Activated CD8-positive, alpha-beta memory T cell treated with anti-CD3 and anti-CD28 coated beads, Interleukin-2, amount 10 ng/mL, durations not matched to agents 7 days and 5 days (primary cell): ENCODE measurements at places on chromosomes 7 and 10. TPM values are rescaled to one million over a fixed set of nuclear protein-coding genes. Genes with fewer than 3 reads are reported as not detected.

Gene FAM237B
- not detected for total RNA-seq

Gene PLEKHS1
- 0.07 TPM for total RNA-seq

Gene CYP2C19
- total RNA-seq: not detected

Gene TMEM26
- not detected for total RNA-seq

Gene TEX36
- not detected for total RNA-seq

Gene GIMAP2
- 60.3 TPM for total RNA-seq

Gene FKBP6
- not detected for total RNA-seq

Gene STRIP2
- total RNA-seq: 19.0 TPM

Gene DPYSL4
- total RNA-seq: 1.5 TPM

Gene TSPAN12
- total RNA-seq: not detected

Gene ABCB1
- total RNA-seq: 15.7 TPM

Gene ADCY1
- total RNA-seq: 1.3 TPM

Gene PNLIP
- total RNA-seq: not detected

Gene TBXAS1
- 1.7 TPM for total RNA-seq

Gene CFAP69
- 0.42 TPM for total RNA-seq

Gene CHST15
- 0.09 TPM for total RNA-seq

Gene LRRN3
- 82.3 TPM for total RNA-seq

Gene AZGP1
- total RNA-seq: not detected

Gene SORCS3
- total RNA-seq: not detected

Gene SUGCT
- total RNA-seq: 0.61 TPM

Gene TMEM178B
- total RNA-seq: 0.18 TPM

Gene TLX1
- total RNA-seq: not detected

Gene ARHGEF35
- total RNA-seq: 1.7 TPM

Gene LRMDA
- not detected for total RNA-seq

Gene TMEM236
- total RNA-seq: 0.06 TPM

Gene ZNF503
- 0.35 TPM for total RNA-seq

Gene TMEM176A
- total RNA-seq: not detected

Gene SLC13A1
- not detected for total RNA-seq

Gene LSM5
- 72.0 TPM for total RNA-seq

Gene RNLS
- 2.9 TPM for total RNA-seq

Gene EIF5AL1
- 1.8 TPM for total RNA-seq

Gene KIF11
- total RNA-seq: 79.6 TPM

Gene CPEB3
- total RNA-seq: 4.3 TPM

Gene STEAP1
- not detected for total RNA-seq

Gene AGAP4
- total RNA-seq: 22.0 TPM

Gene BMPER
- total RNA-seq: not detected

Gene DLG5
- 4.8 TPM for total RNA-seq

Gene STK32C
- total RNA-seq: 11.6 TPM

Gene PIP
- total RNA-seq: not detected

Gene SH2D4B
- not detected for total RNA-seq

Gene PODXL
- total RNA-seq: 3.2 TPM

Gene ABCC2
- 0.82 TPM for total RNA-seq

Gene NCOA4
- 90.9 TPM for total RNA-seq

Gene VAX1
- total RNA-seq: not detected

Gene AOC1
- total RNA-seq: not detected

Gene H2BK1
- total RNA-seq: not detected

Gene NPY
- not detected for total RNA-seq
